Sigmoid colon (tissue), 7 donors: ENCODE measurements at places on chromosomes 11 and 22. TPM values are rescaled to one million over a fixed set of nuclear protein-coding genes. Genes with fewer than 3 reads are reported as not detected.

ACR gene
- not detected for total RNA-seq

ZC3H12C gene
- 18.2 TPM for total RNA-seq

GRCh38 chr11:103730131-103730940 is 306.1 kb upstream of the DDI1 start:
- no peaks in the 10 kb centered on the region for H3K27me3 ChIP-seq
- H3K36me3 ChIP-seq = no peaks in the 10 kb centered on the region
- no peak for DNase-seq
- peaks cover 1% of the 10 kb centered on the region for H3K4me1 ChIP-seq

DNA sequence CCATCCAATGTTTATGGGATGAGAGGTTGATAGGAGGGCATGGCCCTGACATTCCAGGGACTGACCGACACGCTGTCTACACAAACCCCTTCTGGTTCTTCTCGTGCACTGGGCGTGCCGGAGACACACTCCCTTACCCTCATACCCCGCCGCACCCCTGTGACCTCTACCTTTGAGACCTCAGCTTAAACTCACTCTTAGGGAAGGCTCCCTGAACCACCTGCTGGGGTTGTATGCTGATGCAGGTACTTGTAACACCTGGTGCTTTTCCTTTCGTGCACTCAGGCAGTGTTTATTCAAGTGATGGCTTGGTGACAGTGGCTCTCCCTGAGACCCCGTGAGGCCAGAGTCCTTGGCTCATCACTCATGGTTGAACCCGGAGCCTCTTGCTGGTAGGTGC is 12.0 kb downstream of the PPARA start:
- H3K4me3 ChIP-seq = no peak overlapping the region
- no peak for DNase-seq
- H3K36me3 ChIP-seq = no peaks in the 10 kb centered on the region
- H3K27ac ChIP-seq = no peak overlapping the region
- no peaks in the 10 kb centered on the region for H3K27me3 ChIP-seq

DNA sequence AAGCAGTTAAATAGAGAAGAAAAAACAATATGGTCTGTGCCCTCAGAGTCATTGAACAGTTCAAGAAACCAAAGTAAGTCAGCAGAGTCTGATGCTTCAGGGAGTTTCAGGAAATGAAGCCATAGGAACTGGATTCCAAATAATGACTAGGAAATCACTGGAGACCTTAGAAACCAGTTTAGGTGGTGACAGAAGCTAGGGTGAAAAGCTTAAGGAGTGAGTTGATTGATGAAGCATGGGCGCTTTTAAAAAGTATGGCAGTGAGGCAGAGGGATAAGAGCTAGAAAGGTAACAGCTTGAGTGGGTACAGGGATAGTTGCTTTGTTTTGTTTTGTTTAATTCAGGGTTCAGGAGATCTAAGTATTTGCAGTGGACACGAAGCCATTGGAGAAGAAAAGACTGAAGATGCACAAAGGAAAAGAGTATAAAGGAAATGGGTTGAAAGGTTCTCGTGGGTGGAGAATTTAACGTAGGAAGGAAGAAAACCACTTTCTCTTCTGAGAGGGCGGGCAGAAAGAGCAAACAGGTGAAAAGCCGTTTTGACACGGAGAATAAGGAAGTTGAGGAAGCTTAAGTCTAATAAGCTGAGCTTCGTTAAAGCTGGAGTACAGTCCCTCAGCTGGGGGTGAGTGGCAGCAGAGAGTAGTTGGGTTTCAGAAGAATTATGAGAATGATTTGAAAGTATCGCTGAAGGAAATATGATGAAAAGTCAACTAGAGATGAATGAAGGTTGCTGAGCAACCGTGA is 14.8 kb downstream of the SGSM3 start:
- no peaks in the 10 kb centered on the region for H3K36me3 ChIP-seq
- no peak overlapping the region for H3K4me3 ChIP-seq
- H3K27ac ChIP-seq = no peak overlapping the region
- no peak for DNase-seq
- no peaks in the 10 kb centered on the region for H3K27me3 ChIP-seq
- H3K4me1 ChIP-seq = peaks cover 9% of the 10 kb centered on the region
